ENCODE measurements at places on chromosomes 11 and 22. TPM values are rescaled to one million over a fixed set of nuclear protein-coding genes. Genes with fewer than 3 reads are reported as not detected.

DNA sequence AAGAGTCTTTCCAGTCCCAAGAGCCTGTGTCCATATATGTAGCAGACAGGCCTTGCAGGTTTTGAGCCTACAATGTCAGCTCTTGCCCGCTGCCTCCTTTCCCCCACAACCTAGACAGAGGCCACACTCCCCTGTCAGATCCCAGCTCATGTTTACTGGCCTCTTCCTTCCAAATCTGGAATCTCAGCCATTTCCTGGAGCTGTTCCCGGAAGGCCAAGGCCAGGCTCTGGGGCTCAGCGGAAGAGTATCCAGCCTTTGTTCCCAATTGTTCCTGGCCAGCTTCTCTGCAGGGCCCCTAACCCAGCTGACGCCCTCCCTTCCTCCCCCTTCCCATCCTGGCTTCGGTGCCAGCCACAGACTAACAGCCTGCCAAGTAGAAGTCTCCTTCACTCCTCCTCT is 1.0 kb upstream of the ROBO4 start:
- no peak overlapping the region for H3K4me3 ChIP-seq
- peaks cover 44% of the 10 kb centered on the region for H3K27me3 ChIP-seq
- H3K27ac ChIP-seq: no peak overlapping the region
- no peak for DNase-seq
- no peaks in the 10 kb centered on the region for H3K4me1 ChIP-seq

Gene AQP11
- total RNA-seq: 0.39 TPM

Gene SAA4
- total RNA-seq: not detected

Gene TRIM29
- not detected for total RNA-seq

Gene LDHAL6A
- total RNA-seq: not detected

Gene XKR3
- 0.17 TPM for total RNA-seq

Gene NCAM1
- 14.3 TPM for total RNA-seq

Gene LRRC56
- total RNA-seq: 2.5 TPM

Gene SMTNL1
- not detected for total RNA-seq
